NCI-H82 (cell line): ENCODE measurements at places on chromosomes 4 and X.
A peak's percentile ranks its signal among the peaks of the same experiment; 100 is the strongest.

- DNase-seq = no peak
These were observed 227.5 kb downstream of the MGST2 start for GRCh38 chr4:139892973-139893736.

GRCh38 chr4:66095065-66095464, 424.8 kb upstream of the EPHA5 start:
- no peak for DNase-seq

DNA sequence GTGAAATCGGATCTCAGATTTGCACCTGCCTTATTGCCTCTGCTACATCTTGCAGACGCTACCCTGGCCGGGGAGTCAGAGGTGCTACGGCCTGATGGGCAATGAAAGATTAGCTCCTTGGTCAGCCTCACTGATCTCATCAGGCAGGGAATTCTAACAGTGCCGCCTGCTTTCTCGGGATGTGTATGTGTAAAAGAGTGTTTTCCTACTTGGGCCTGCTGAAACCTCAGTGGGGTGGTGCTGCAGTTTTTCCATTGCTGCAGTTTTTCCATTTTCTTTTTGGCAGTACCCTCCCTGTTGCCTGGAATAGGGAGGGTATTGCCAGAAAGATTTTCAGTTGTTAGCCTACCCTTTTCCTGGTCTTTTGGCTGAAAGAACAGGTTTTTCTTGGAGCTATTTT, 117.5 kb downstream of the CDKL5 start:
- DNase-seq = no peak

DNA sequence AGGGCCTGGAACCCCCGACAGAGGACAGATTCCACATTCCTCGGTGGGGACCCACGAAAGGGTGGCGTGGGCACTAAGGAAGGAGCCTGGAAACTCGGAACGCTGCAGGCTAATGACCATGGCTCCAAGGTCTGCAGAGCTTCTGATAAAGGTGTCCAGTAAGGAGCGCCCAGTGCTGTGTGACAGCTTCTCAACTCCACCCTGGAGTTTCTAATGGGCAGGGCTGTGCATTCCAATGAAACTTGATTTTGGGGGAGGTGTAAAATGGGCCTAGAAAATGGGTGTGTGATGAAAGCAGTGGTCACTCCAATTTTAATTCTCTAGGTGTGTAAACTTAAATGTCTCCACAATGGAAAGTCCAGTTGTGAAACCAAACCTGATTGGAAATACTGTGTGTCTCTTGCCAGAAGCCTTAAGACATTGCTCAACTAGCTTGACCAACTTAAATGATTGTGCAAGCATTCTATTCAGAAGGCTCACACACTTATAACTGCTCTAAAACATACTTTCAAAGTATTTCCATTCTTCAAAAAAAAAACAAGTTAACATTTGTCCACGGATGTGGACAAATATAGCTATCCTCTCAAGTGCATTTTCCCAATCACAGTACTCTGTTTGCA, 52.1 kb downstream of the XAGE2 start:
- no peak for DNase-seq

- DNase-seq = peak; percentile 14
These were observed 389.9 kb upstream of the EMCN start for GRCh38 chr4:100907465-100908454.

DNA sequence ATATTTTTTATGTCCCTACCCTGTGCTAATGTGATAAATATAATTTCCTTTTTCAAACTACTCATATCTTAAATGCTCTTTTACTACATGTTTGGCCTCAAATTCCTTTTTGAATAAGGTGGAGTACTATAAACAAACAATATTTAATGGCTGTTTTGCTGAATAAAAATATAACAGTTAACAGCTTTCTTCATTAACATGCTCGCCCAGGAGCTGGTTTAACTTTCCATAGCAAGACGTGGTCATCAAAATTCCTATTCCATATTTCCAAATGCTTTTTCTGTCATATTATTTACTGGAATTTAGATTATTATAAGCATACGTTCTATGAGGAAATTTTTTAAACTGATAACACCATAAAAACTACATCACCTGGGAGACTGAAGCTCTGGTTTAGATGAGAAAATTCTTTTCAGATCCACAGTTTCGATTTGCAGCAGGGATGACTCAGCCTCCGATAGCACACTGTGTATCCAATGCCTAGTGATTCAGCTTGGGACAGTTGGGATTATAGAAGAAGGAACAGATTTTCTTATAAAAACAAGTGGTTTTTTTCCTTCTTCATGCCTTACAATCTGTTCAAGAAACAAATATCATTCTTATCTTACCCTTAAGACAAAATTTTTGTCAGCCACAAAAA, 129.1 kb downstream of the FBXO8 start:
- no peak for DNase-seq

DNA sequence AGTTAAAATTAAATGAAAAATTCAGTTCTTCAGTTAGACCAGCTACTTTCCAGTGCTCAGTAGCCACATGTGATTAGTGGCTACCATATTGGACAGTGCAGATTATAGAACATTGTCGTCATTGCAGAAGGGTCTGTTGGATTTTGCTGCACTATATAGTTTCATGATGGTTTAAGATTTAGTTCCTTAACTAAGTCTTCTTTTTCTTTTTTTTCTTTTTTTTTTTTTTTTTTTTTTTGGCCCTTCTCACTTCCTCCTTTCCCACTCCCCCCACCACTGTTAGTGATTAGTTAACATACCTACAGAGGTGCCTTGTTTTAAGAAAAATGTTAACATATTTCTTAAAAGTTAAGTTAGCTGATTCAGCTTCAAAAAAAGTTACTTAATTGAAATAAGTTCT, 9.0 kb downstream of the RAB9A start:
- DNase-seq = no peak

GRCh38 chr4:167964766-167965373, 127.5 kb upstream of the ANXA10 start:
- DNase-seq = no peak

DNA sequence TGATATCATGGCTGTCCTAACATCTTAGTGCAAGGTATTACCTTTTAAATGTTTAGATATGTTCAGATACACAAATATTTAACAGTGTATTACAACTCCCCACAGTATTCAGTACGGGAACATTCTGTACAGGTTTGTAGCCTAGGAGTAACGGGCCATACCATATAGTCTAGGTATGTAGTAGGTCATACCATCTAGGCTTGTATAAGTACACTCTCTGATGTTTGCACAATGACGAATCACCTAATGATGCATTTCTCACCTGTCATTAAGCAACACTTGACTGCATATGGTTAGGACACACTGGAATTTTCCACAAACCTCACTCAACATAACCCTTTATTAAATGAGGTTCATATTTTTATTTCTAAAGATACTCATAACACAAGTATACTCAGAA, 67.7 kb downstream of the THOC2 start:
- DNase-seq = no peak

- no peak for DNase-seq
These were observed 1.1 kb downstream of the ZNF141 start for GRCh38 chr4:338759-339097.

- DNase-seq = no peak
These were observed 60.1 kb downstream of the APBB2 start for GRCh38 chr4:41154010-41154813.

- DNase-seq = no peak
These were observed 104.6 kb downstream of the TNIP2 start for GRCh38 chr4:2651546-2651945.

GRCh38 chrX:135543924-135544323, 23.5 kb downstream of the INTS6L start:
- peak; percentile 62 for DNase-seq

DNA sequence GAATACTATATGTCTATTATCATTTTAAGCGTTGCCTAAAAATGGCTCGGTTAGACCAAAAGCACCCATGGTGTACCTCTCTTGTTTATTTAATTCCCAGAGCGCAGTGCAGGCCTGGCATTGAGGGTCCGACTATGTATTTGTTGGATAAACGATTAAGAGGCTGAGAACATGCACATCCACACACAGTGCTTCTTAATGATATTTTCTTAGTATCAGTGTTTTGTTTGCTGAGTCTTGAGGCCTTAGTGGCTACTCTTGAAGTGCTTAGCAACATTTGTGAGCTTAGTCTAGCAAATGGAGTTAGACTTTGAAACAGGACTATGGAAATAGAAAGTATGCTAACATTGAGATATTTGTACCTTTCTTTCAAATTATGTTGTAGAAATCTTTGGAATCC, 43.7 kb downstream of the CDS1 start:
- no peak for DNase-seq

DNA sequence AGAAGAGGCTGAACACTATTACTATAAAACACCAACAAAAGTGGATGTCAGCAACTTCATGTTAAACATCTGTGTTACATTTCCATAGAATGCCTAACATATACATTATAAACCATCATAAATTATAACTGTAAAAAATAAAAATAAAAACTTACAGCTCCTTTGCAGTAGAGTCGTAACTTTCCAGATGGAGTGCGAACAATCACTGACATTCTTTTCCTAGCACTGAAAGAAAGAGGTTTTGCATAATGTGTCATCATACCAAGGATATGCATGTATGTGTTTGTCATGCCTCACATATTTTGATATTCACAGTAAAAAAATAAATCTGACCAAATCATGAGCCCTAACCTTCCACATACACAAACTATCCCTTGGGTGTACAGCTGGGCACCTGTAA, 113.1 kb downstream of the ATP8A1 start:
- DNase-seq = no peak

GRCh38 chr4:148857239-148857972, 415.2 kb upstream of the NR3C2 start:
- DNase-seq = no peak

DNA sequence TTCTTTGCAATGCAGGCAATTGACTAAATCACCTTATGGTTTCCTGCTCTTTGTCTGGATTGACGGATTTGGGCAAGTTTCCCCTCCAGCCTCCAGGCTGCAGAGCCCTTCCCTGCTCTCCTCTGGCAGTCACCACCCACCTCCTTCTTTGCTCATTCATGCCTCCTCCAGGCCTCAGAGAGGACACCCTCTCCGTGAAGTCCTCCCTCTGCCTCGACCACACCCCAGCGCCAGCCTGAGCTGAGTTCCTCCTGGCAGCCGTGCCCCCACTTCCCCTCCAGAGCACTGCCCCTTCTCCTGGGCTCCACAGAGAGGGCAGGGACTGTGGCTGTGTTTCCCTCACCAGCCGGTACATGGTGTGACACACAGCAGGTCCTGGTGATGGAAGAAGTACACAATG, 53.7 kb downstream of the DCTD start:
- DNase-seq = no peak

GRCh38 chr4:139884438-139884837, 218.8 kb downstream of the MGST2 start:
- DNase-seq = no peak

DNA sequence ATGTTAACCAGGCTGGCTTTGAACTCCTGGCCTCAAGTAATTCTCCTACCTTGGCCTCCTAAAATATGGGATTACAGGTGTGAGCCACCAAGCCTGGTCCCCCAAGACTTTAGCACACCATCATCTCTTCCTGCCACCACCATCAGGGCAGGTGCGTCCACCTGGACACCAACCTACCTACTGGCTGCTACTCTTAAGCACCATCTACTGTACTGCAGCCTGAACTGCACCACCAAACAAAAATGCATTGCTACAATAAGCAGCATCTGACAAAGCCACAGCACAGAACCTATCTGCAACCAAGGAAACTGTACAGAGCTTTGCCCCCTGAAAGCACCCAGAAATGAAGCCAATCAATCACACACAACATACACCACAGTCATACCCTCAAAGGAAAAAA, 139.7 kb downstream of the EFHC2 start:
- DNase-seq = no peak

GRCh38 chrX:132958091-132958703, at the start of gene HS6ST2:
Gene HS6ST2 (minus strand): TSS chrX:132958629.
- DNase-seq = peak; percentile 36

- peak; percentile 32 for DNase-seq
These were observed 28.4 kb upstream of the SLC10A7 start for GRCh38 chr4:146550161-146550560.
